ENCODE measurements at places on chromosomes 6 and 20. TPM values are rescaled to one million over a fixed set of nuclear protein-coding genes. Genes with fewer than 3 reads are reported as not detected.

DNA sequence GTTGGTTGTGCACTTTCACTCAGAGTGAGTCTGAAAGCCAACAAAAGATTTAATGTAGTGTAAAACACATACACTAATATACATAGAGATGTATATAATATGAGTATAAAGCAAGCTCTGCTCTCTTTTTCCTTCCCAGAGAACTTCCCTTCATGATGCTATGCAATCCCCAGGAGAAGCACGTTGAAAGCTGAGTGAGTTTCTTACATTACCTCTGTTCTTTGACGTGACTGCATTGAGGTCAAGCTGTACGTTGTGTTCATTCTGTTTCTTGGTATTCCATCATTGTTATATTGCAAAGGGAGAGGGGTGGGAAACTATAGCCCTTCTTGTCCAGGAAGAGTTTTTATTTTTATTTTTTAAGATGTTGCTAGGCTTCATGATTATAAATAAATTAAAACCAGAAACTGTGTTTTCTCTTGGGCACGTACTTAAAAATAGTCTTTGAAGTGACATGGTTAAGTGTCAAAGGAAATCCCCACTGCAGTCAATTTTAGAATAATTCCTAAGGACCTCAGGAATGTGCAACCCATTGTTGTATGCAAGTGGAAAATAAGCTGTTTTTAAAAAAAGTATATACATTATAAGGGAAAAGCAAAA is 651.0 kb downstream of the CD109 start:
- DNase-seq, result no peak

DNA sequence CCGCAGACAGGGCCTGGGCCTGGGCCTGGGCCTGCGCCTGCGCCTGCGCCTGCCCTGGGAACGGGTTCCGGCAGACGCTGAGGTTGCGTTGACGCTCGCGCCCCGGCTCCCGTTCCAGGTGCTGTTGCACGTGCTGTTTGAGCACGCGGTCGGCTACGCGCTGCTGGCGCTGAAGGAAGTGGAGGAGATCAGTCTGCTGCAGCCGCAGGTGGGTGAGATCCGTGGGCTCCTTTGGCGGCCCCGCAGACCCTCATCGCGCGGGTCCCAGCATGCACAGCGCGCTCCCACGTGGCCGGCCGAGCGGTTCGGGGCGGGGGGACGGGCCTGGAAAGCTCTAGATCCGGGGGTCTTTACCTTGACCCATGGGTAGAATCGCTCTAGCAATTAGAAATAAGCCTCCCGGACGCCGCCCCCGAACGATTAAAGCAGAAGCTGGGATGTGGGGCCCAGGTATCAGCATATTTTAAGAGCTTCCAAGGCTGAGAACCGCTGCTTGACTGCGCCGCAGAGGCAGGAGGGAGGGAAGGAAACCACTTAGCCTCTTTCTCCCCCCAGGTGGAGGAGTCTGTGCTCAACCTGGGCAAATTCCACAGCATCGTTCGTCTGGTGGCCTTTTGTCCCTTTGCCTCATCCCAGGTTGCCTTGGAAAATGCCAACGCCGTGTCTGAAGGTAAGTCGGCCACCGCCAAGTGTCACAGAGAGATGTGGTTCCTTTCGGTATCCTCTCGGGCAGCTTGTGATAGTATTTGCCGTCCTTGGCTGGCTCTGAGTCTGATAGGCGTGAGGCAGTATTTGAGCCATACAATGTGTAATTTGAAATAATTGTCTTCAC is 508 bp downstream of the NOP56 start:
- peak; percentile 50 for DNase-seq

DNA sequence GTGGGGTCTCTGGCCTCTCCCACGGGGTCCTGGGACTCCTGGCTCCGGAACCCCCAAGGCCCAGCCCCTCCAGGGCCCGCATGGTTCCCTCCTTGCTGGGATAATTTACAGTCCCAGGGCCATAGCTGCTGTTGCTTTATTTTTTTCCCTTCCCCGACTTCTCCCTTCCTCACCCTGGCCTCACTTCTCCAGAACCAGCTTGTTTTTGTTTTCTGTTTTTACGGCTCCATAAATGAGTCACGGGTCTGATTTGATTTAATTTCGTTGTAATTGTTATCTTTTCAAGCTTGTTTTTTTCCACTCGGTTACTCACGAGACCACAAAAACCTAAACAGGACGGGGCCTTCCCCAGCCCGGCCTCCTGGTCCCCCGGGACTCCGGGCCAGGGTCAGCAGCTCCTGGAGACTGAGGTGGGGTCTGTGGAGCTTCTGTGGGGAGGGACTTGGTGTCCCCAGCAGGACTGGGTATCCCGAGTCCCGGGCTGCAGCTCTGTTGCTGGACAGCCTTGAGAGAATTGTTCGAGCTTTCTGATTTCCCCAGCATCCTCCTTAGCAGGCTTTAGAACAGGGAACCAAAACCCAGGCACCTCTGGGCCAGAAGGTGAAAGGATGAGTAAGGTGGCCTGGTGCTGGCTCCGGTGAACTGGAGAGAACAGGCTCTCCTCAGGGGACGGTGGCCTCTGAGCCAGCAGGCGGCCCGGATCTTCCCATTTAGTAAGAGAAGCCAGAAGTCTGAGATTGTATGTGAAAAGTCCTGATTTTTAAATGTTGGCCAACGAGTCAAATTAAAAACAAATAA is 94.9 kb downstream of the CEBPB start:
- no peak for DNase-seq

DNA sequence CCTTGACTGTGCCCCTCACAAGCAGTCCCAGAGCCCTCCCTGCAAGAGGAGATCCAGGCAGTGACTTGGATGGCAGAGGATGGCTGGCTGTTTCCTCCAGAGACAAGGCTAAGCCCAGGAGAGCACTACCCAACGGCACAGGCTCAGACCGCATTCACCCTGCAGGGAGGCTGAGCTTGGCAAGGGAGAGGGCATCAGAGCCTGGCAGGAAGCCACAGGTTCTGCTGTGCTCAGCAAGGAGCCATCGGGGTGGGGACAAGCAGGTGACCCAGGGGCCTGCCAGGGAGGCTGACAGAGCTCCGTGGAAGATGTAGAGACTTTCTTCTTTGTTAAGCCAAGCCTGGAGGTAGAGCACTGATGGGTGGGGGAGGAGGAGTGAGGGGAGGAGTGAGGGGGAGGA is 159.2 kb upstream of the CST7 start:
- DNase-seq, result no peak

The TSBP1 gene
- total RNA-seq, result not detected

DNA sequence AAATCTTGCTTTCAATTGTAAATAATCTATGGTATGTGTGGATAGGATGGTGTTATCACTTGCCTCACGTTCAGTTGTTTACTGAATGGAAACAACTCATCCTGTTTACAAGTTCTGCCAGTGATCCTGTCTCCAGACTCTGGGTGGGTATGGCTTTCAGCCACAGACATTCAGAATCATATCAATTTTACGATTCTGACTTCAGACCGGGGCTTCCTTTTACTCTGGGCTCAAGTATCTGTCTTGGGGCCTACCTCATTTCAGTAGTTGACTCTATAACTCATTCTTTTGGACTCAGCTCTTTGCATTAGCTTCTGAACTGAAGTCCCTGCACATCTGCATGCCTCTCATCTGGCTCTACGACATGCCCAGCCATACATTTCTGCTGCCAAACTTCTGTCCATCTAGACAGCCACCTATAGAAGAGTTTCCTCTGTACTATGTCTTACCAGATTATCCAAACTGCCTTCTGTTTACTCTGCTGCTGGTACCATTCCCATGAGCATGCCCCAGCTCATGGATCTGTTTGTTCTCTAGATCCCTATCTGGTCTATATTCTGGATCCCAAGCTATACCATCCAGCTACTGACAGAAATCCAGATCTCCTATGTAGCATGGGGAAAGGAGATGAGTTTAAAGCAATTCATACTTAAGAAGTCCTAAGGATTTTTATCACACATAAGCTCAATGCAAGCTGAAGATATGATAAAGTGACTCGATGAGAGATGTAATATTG is 34.3 kb downstream of the FYN start:
- DNase-seq, result peak; percentile 58

DNA sequence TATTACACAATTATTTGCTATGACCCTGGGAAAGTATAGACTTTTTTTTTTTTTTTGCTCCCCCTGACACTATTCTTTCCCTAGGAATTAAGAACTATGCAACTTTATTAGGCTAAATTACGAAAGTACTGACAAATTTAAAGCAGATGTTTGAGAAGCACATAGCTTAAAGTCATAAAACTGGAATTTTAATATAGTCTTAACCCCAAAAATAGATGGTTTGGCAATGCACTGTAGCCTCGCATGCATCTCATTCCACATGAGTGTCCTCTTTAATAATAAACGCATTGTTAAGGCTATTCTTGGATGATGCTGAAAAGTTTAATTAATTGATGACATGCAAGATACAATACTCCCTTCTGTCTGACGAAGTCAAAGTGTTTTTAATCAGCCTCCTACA is 49.3 kb downstream of the TBC1D7 start:
- no peak for DNase-seq

The DLK2 gene
- total RNA-seq, result 3.4 TPM

DNA sequence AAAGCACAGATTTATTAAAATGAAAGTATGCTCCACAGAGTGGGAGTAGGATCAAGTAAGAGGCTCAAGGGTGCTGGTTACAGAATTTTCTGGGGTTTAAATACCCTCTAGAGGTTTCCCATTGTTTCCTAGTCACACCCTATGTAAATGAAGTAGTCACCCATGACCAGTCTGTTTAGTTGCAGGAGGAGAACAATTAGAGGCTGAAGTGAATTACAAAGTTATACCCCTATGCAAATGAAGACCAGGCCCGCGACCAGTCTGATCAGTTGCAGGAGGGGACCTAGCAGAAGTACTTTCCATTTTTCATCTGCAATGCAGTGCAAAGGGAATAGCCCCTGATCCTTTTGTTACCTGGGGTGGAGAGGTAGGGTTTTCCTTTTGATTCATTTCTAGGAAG is 11.8 kb upstream of the FILIP1 start:
- DNase-seq, result no peak

- DNase-seq, result no peak
Observed at GRCh38 chr6:142296975-142297604, 4.7 kb upstream of the ADGRG6 start.

- no peak for DNase-seq
Observed at GRCh38 chr6:96909811-96910210, 12.1 kb upstream of the NDUFAF4 start.

DNA sequence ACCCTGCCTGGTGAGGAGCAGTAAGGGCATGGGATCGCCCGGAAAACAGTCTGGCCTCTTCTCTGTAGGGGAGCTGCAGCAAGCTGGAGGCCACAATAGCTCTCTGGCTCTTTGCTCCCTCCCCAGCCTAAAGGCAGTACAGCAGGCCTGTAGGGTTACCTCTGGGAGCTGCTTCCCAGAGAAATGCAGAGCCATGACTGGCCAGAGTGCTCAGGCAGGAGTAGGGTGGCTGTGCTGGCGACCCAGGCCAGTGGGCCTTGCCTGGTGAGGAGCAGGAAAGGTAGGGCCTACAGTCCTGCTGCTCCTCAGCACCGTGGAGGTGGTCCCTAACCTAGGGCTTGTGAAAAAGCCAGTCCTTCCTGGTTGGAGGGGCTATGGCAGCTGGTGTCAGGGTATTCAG is 129.9 kb upstream of the CHD6 start:
- DNase-seq, result no peak

- DNase-seq, result no peak
Observed at GRCh38 chr6:152034631-152035030, 227.1 kb downstream of the ESR1 start.

The ENPP5 gene
- 0.21 TPM for total RNA-seq

The KIFC1 gene
- 103 TPM for total RNA-seq

- DNase-seq, result no peak
Observed at GRCh38 chr6:134177753-134178160, 125.3 kb upstream of the SLC2A12 start.

- no peak for DNase-seq
Observed at GRCh38 chr6:19059102-19059501, 672.0 kb downstream of the RNF144B start.

The ZNF334 gene
- total RNA-seq, result 1.6 TPM

DNA sequence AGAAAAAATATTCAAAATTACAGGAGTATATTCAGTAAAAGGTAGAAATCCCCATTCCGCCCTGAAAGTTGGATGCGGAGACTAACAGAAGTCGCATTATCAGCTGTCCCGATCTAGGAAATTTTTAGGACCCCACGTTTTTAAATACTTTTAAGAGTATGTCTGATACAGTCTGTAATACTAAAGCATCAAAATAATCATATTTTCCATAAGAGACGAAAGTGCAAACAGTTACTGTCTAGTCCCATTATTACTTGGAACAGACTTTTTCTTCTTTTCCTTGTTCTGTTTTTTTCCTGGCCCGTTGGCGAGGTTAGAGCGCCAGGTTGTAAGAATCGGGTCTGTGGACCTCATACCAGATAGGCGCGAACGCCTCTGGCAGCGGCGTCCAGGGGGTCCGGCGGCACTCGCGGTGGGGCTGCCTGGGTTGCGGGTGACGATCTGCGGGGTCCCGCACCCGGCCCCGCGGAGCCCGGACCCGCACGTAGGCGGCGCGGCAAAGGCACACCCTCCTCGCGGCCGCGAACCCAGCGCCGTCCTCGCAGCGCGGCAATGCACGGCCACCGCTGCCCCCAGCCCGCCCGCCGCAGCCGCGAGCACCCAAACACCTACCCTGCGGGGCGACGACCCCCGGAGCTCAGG is 460 bp downstream of the PLAGL1 start:
- peak; percentile 55 for DNase-seq

DNA sequence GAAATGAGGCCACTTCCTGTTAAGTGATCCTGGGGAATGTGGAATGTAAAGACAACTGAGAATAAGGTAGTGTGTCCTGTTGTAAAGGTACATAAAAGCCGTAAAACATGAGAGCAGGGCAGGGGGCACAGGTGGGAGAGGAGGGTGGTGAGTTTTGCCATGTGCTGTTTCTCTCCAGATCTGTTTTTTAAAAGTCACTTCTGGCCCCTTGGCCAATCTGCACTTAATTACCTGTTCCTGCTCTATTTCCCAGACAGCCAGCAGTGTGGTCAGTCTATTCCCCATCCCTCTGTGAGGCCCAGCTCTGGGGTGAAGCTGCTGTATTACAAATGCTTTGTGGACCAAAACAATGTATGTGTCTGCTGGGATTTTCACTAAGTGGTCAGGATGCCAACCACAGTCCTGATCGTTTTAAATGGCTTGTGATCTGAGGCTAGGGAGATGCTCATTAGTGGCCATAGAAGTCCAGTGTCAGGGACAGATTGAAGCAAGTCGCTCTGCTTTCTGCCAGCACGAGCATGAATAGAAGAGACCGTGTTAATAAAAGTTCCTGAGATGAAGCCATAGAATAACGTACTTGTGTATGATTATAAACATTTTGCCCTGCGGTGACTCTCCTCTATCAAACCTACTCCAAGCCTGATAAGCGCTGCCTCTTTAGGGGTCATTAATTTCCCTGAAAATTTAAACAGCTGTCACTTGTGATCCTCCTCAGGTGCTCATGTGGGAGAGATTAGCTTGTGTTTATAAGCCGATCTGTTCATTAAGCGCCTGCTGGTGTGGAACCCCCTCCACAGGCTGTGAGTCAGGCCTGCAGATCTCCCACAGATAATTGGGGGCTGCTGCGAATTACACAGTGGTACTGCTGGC is 111.8 kb upstream of the CENPW start:
- no peak for DNase-seq

DNA sequence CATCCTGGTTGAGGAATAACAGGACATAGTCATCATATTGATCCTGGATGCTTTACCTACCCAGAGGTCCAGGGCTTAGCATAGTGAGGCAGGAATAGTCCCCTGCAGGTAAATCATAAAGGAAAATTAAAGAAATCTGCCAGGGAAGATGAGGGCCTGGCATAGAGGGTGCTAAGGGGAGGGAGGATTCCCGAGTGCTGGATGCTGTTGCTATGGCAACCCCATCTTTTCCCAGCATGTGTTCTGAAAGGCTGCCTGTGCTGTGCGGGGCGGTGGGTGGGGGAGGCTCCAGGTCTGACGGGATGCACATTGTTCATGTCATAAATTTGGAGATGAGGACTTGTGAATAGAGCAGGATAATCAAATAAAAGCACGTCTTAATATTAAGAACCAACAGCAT is 212.6 kb upstream of the PCSK2 start:
- no peak for DNase-seq

The UTRN gene
- total RNA-seq, result 56.9 TPM

Data from activated naive CD4-positive, alpha-beta T cell treated with anti-CD3 and anti-CD28 coated beads, Interleukin-2, amount 50 U/mL, for 72 hours (primary cell).